Glutamatergic neuron (in vitro differentiated cells): ENCODE measurements at places on chromosomes 2 and 18.

GRCh38 chr2:102764083-102764482 lies 2.3 kb downstream of the TMEM182 start:
- no peak for DNase-seq

- DNase-seq: no peak
Observed at GRCh38 chr2:1233281-1233680, 180.0 kb upstream of the TPO start.

DNA sequence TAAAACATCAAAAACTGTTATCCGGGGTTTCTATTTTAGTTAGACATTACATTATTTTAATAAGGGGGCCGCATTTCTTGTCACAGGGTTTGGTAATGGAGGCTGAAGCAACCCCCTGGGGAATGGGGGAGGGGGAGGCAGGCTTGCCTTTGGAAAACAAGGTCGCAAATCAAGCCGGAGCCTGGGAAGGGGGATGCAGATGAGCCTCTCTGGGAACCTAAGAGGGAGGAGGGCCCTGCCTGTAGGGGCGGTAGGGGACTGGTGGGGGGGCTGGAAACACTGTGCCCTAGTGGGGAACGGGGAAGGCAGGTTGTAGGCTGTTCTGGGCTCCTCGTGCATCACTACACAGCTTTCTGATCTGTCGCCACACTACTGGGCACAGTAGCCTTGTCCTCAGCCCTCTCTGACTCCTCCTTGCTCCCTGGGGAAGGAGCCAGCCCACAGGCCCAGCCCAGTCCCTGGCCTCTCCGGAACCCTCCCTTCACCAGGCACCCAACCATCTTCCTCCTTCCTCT lies 170.2 kb upstream of the SMAD2 start:
- DNase-seq: peak; percentile 78

GRCh38 chr2:104736026-104736425 lies 117.9 kb upstream of the POU3F3 start:
- no peak for DNase-seq

DNA sequence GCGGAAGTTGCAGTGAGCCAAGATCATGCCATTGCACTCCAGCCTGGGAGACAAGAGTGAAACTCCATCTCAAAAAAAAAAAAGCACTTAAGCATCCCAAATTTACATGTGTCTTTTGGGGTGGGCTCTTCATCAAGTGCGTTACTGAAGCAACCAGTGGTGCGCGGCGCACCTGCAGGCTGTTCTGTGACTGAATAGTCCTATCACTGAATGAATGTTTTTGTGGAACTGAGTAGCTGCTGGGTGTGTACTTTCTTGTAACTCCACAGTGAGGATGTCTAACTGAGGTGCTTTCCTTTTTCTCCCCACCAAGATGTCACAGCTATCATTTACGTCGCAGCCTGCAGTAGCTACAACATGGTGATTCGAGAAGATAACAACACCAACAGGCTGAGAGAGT lies 17.0 kb downstream of the CHMP1B start:
- no peak for DNase-seq

GRCh38 chr2:119207447-119207846 lies 16.2 kb upstream of the STEAP3 start:
- no peak for DNase-seq

- no peak for DNase-seq
Observed at GRCh38 chr2:88835726-88836125, 144.3 kb downstream of the RPIA start.

GRCh38 chr18:49170925-49171505 lies 220.2 kb upstream of the SMAD7 start:
- DNase-seq: no peak

GRCh38 chr2:216693414-216694080 lies 1.8 kb downstream of the IGFBP5 start:
- no peak for DNase-seq

- DNase-seq: no peak
Observed at GRCh38 chr18:74204526-74205152, 56.3 kb downstream of the TIMM21 start.

DNA sequence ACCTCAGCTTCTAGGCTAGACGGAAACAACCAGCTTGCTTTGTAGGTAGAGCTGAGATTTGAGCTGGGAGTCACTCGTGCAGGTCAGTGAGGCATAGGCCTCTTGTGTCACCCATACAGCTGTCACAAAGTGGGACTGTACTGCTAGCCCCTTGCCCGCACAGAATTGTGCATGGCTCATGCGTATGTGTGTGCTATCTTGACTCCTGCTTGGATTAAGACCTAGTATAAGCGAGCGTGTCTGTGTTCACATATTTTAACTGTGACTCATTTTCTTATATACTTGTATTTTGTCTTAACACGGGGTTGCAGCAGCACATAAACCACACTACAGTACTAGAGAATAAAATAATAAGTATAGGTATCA lies 20.1 kb downstream of the CEP68 start:
- no peak for DNase-seq

GRCh38 chr2:55269645-55269990 lies 587 bp upstream of the MTIF2 start:
- no peak for DNase-seq

DNA sequence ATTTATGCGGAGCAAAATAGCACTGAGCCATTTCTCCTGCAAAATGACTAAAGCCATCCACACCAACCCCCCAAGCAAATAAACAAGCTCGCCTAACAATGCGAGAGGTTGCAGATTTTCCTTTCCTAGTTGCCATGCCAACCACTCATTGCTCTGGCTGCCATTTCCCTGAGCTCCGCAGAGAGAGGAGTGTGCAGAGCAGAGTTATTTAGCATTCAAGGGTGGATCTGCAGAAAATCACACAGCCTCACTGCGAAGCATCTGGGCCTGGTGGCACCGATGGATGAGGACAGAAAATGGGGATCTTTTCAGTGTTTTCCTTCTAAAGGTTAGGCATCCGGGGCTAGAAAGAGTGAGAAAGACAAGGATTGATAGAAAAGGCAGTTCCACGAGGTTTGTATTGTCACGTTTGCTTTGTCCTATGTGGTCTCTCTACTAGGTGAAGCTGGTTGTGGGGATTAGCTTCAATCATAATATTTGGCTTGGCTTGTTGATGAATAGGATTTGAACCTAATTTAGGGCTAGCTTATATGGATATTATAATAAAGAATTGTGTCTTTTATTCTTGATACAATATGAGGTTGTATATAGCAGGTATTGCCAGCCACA lies 110.2 kb upstream of the UNC80 start:
- peak; percentile 33 for DNase-seq

GRCh38 chr2:217283460-217283859 lies 423.6 kb upstream of the TNP1 start:
- DNase-seq: no peak

GRCh38 chr2:157231476-157231875 lies 26.0 kb upstream of the GALNT5 start:
- DNase-seq: no peak

GRCh38 chr18:44680273-44681075 lies at the start of gene SETBP1:
Gene SETBP1 (plus strand): TSS chr18:44680888. CDS start chr18:44701347, 20,459 bp downstream.
- peak; percentile 83 for DNase-seq

DNA sequence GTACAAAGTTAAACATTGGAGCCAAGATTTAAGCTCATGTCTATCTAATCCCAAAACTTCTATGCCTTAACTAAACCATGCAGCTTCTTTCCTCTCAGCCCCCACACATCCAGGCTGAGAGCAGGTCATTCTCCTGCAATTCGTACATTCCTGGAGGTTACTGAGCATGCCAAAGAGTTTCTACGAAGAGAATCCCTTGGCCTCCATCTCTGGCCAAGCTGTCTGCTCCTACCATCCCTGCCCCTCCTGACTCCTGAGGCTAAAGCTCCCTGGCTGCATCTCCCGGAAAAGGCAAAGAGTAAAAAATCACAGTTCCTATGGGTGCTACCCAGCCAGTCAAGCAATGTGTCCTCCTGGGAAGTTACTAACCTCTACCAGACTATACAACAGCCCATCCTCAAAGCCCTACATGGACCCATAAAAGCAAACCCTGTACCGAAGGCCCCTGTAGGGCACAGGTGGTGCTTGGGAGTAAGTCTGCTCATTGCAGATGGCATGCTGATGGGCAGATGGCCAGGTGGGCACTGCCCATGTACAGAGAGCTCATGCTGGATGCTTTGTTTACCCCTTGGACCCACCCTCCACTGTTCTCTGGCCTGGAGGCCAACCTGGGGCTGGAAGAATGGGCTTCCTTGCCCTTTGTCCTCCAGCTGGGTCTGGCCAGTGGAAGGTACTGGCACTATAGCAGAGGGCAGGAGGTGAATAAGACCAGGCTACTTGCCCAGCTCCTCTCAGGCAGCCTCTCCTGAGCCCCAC lies 99.5 kb downstream of the TTC32 start:
- DNase-seq: no peak

GRCh38 chr2:127874378-127875269 lies 11.1 kb downstream of the AMMECR1L start:
- no peak for DNase-seq

DNA sequence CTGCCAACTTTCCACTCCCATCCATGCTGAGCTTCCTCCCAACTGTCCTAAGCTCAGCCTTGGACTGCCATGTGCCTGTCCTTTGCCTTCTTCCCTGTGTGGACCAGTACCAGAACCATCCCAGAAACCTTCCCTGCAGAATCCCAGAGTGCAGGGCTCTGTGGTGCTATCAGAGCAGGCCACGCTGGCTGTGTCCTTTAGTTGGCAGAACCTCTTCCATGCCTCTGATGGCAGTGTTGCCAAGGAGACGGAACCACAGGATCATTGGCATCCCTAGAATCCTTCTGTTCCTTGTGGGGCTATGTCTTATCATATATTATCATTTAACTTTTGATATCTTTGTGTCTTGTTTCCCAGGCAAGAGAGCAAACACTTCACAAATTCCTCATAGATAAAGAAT lies 73.0 kb upstream of the NOSTRIN start:
- no peak for DNase-seq

DNA sequence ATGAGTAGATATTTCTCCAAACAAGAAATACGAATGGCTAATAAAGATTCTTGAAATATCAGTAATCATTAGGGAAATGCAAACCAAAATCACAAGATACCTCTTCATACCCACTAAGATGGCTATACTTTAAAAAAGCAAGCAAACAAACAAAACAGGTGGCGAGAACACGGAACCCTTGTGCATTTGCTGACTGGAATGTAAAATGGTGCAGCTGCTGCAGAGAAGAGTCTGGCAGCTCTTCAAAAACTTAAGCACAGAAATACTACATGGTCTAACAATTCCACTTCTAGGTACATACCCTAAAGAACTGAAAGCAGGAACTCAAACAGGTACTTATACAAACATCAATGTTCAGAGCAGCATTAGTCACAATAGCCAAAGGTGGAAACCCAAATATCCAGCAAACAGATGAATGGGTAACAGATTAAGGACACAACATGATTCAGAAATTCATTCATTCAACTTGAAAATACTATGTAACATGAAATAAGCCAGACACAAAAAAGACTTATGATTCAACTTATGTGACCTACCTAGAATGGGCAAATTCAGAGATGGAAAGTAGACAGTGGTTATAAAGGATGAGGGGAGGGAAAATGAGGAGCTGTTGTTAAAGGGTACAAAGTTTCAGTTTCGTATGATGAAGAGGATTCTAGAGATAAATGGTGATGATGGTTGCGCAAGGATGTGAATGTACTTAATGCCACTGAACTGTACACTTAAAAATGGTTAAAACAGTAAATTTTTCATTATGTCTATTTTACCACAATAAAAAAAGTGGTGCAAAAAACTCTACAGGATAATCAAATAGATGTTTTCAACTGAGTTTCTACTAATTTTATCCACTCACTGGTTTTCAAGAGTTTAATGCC lies 26.9 kb upstream of the GPR75 start:
- no peak for DNase-seq

DNA sequence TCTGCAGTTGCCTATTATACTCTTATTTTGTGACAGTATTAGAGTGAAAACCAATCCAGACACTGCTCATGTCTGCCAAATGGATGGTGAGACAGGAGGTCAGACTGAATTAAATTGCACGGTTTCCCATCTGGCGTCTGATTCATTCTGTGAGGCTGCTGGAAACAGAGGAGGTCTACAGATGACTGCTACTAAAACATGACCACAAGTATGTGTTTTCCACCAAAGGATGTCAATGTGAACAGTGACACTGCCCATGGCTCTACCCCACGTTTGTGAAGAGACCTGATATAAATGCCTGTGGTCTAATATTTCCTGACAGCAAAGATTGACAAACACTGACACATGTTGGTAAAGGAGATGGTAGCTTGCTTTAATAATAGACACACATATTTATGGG lies 104.3 kb upstream of the ST6GAL2 start:
- no peak for DNase-seq

DNA sequence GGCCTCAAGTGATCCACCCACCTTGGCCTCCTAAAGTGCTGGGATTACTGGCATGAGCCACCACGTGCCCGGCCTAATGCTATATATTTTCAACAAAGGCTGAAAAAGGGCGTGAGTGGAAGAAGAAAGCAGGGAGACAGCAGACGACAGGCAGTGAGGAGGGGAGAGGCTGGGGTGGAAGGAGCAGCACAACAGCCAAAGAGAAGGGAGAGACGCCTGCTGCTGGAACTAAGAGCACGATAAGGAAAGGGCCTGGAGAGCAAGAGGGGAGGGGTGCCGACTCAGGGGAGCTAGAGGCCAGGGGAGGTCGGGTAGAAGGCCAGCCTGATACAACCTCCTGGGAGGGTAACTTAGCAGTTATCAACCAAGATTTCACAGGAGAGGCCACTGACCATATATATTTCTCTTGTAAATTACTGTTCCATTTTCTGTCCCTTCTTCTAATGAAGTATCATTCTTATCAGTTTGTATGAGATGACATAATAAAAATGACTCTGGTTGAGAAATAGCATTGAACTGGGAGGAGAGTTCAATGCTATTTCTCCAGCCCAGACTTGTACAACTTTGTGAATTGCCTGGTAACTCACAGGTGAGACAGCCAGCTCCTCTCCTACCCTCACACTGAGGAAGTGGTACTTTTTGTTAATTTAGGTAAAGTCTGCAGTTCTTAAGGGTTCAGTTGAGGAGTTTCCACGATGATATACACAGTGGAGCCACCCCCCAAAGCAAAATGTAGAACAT lies 5.8 kb upstream of the RNU4ATAC start:
- DNase-seq: no peak

GRCh38 chr2:118805064-118805690 lies 42.3 kb downstream of the EN1 start:
- DNase-seq: no peak

GRCh38 chr18:70310560-70311320 lies 21.9 kb downstream of the SOCS6 start:
- DNase-seq: no peak

- DNase-seq: no peak
Observed at GRCh38 chr18:49967636-49968313, 154.4 kb upstream of the ACAA2 start.

DNA sequence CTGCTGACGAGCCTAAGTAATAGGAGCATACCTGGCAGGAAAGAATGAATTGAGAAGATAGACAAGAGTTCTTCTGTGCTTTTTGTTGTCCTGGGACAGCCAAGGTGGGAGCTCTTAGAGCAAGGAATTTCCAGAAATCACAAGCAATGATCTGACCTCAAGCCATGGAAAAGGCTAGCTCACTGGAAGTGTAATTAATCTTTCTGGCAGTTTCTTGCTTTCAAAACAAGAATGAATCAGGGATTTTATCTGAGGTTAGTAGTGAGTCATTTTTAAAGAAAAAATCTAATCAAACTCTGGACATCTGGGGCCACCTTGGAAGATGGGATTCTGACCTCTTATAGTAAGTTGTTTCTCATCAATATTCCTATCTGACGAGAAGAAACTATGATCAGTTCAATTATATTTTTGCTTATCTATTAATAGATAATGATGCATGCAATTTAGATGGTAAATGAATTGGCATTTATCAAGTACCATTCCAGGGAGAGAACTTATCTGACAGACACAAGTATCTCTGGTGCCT lies 98.0 kb downstream of the ADCYAP1 start:
- no peak for DNase-seq
